ENCODE measurements at places on chromosomes 1 and 21.

- no peak for DNase-seq
These were observed 36.0 kb downstream of the TNFSF4 start for GRCh38 chr1:173171152-173171551.

- no peak for DNase-seq
These were observed 909.4 kb downstream of the ADGRL2 start for GRCh38 chr1:82710091-82710490.

DNA sequence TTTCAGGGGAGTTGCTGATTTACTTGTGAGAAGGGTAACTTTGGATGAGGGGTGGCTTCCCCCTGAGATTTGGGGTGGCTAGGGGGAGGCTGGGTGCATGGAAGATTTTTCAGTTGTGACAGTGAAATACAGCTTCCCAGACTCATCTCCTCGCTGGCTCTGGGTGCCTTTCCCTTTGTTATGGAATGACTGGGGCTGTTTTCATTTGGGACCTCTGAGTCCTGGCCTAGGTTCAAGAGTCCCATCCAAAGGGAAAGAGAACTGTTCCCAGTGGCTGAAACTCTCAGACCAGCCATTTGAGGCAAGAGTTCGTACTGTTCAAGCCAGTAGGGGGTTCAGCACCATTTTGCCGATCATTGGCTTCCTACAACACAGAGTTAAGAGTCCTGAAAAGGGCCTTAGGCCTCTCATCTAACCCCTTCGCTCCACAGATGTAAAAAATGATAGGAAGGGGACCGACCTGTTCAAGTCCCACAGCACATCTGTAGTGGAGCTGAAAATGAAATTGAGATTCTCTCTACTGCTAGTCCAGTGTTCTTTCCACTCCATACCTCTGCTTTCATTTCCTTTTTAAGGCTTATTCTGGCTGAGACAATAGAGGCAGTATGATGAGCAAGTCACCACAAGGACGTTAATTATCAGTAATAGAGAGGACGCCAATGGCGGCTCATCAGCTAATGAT lies 958 bp downstream of the DDR2 start:
- no peak for DNase-seq

GRCh38 chr1:172679000-172679772 lies 20.3 kb downstream of the FASLG start:
- no peak for DNase-seq

DNA sequence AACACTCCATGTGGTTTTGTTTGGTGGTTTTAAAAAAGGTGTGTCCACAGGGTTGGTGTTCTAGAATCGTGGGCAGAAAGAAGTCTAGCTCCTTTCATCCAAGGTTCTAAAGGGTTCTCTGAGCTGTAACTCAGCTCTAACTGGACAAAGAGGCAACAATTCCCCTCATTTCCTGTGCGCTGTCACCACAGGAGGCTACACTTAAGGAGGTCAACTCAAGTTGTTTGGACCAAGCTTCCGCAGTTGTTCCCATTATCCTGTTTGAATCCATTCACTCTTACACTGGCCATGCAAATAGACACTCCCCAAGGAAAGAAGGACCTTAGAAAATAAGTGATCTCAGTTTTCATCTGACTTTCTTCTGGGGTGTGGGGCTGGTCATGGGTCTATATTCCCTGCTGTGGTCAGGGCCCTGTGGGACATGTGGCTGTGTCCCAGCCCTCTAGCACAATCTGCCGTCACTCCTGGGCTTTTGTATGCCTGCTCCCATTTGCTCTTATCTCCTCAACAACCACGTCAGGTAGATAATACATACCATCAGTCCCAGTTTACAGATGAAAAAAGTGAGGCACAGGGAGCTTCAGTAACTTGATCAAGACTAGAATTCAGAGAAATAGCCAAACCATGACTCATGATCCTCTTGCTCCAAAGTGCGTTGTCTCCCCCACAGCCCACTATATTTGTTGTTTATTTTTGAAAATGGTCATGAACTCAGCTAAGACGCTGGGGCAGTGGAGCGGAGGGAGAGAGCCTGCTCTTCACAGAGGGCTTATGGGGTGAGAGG lies 103.6 kb downstream of the RHOU start:
- DNase-seq: no peak

DNA sequence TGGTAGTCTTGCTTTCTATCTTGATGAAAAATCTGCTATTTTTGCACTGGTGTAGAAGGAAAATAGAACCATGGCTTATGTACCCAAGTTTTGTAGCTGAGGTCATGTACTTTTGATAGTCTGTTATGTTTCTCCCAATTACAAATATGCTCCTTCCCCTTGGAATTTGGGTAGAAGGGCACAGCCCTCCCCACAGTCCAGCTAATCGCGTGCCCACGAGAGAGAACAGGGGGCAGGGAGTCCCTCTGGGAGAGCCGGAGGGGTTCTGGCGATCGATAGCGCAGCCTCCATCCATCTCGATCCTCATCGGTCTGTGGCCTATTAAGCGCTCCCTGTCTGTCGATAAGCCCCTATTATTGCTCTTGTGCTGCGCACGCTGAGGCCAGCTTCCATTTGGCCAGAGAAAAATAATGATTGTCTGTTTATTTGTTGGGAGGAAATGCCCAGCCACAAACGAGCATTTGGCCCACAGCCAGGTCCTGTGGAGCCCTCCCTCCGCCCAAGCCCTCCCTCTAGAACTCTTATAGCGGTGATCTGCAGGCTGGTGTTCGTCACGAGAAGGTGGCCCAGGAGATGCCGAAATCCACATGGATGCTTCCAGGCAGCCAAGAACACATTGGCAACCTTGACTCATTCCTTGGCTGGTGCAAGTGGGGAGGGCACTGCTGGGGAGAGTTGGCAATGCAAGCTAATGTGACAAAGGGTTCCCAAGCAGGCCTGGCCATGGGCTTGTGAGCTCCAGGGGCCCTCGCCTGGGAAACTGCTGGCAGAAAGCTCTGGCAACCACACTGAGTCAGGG lies 134.7 kb upstream of the TNR start:
- no peak for DNase-seq

GRCh38 chr1:194024659-194025058 lies 838.2 kb upstream of the B3GALT2 start:
- no peak for DNase-seq

DNA sequence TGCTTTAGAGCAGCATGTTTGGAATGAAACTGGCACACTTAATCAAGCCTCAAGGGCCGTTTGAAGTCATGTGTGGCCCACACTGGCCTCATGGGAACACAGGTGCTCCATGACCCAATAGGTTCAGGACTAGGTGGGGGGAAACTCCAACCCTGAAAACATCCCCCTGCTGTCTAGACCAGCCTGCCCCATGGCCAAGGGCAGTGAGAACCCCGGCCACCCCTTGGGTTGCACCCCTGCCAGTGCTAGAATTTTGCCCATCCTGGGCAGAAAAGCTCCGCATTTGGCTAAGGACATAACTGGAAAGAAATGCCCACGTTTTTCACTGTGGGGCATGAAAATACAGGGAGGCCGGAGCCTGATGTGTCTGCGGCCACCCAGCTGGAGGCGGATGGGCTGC lies 6.1 kb upstream of the PTGER3 start:
- no peak for DNase-seq

DNA sequence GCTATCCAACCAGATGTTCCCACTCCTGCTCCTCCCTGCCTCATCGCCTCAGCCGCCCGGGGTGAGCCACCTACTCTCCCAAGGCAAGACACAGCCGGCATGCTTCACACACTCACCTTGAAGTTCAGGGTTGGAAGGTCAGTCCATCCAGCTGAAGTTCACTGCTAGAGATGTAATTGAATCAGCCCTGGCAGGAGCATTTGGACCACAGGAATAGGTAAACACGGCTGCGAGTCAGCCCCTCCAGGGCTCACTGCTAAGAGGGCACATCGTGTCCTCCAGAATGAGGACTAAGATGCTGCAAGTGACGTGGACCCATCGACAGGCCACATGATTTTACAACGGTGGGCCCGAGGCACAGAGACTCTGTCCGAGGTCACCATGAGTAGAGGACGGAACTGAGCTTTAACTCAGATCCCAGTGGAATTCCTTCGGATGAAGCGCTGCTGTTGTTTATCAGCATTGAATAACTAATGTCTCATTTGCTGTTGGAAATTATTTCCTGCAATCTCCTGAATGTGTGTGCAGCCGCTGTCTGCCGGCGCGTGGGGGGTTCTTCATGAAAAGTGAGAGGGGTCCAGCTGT lies 41.9 kb downstream of the RSPH1 start:
- no peak for DNase-seq

DNA sequence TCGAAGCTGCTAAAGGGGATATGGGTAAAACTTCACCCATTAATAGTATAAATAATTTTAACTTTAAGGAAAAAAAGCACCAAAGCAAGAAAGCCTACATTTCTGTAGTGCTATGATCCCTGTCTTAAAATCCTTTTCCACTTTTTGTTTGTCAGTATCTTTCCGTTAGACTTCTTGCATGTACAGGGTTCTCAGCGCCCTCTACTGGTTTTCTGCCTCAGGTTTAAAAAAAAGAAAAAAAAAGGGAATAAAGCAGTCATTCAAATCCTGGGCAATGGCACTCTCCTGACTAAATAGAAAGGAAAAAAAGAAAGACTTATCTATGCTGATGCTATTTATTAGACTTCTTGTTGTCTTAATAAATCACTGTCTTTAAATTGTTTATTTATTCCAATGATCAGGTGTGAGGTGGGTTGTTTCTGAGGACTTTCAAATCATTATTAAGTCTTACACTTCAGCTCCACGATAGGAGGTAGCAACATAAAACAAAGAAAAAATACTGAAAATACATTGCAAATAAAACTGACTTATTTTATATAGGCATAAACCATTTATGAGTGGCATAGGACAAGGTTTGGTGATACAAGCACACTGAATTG lies 475.4 kb upstream of the NR5A2 start:
- DNase-seq: peak; percentile 14

GRCh38 chr1:86016076-86016759 lies 140.4 kb downstream of the COL24A1 start:
- no peak for DNase-seq

DNA sequence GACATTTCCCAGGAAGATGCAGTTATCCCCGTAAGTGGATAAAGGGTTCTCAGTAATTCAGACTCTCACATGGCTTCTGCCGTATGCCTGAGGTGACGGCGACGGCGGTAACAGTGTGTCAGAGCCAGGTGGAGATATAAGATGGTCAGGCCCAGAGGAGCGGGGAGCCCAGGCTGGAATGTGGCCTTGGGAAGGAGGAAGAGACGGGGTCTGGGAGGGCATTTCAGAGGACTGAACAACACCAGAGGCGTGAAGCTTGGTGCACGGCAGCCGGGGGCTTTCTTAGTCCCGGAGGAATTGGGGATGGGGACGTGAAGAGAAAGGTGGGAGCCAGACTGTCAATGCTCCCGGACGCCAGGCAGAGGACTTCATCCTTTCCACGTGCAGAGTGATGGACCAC lies 1.0 kb downstream of the RER1 start:
- DNase-seq: no peak

GRCh38 chr1:227888404-227889046 lies 59.2 kb downstream of the WNT9A start:
- no peak for DNase-seq

GRCh38 chr1:240597153-240597745 lies 14.7 kb downstream of the GREM2 start:
- no peak for DNase-seq

DNA sequence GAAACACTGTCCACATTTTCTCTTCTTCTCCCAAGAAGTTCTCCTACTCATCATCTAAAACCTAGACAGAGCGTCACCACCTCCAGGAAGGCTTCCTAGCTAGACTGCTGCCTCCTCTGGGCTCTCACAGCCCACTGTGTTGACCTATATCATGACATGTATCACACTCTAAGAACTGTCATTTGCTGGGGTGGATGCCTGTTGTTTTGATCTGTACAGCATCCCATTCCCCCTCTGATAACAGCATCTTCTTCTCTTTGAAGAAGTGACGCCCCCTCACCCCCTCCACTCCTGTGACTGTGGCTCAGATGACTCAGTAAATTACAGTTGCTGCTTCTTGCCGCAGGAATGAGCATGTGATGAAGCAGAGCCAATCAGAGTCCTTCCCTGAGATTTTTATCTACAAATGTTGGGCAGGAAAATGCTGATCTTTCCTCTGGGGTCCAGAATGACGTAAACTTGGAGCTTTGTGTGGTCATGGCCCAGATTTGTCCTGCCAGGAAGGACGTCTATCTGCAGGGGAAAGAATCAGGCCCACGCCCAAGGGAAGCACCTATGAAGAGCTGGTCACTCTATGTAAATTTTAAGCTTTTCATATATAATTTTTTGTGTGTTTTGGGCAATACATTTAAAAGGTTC lies 28.0 kb upstream of the FOXO6 start:
- no peak for DNase-seq

DNA sequence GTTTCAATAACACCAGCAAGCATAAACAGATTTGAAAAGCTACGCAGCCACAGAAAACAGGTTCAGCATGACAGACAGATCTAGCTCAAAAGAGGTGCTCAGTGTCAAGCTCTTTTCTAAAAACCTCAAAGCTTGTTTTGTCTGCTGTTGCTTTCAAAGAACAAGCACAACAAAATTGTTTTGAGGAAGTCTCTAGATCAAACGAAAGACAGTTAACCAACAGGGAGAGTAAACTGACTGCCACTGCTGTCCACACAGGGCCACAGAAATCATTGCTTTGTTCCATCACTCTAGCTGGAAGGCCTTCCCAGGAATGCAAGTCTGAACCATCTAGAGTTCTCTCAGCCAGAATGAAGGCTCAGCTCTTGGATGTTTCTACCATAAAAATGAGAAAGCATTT lies 12.8 kb downstream of the APP start:
- no peak for DNase-seq

- no peak for DNase-seq
These were observed 10.1 kb downstream of the HSPG2 start for GRCh38 chr1:21926814-21927532.

Data from HuH-7 (cell line).